Activated T-helper 17 cell treated with anti-CD3 and anti-CD28 coated beads, Interleukin-2, amount 50 U/mL, for 72 hours (primary cell): ENCODE measurements at places on chromosomes 13 and 19.
A peak's percentile ranks its signal among the peaks of the same experiment; 100 is the strongest.

GRCh38 chr19:14683439-14683838, 6.4 kb upstream of the ZNF333 start:
- ATAC-seq: peak; percentile 94

- no peak for ATAC-seq
Observed at GRCh38 chr19:30490760-30491159, 118.6 kb downstream of the ZNF536 start.

- no peak for ATAC-seq
Observed at GRCh38 chr19:55085923-55086715, 10.4 kb downstream of the EPS8L1 start.

DNA sequence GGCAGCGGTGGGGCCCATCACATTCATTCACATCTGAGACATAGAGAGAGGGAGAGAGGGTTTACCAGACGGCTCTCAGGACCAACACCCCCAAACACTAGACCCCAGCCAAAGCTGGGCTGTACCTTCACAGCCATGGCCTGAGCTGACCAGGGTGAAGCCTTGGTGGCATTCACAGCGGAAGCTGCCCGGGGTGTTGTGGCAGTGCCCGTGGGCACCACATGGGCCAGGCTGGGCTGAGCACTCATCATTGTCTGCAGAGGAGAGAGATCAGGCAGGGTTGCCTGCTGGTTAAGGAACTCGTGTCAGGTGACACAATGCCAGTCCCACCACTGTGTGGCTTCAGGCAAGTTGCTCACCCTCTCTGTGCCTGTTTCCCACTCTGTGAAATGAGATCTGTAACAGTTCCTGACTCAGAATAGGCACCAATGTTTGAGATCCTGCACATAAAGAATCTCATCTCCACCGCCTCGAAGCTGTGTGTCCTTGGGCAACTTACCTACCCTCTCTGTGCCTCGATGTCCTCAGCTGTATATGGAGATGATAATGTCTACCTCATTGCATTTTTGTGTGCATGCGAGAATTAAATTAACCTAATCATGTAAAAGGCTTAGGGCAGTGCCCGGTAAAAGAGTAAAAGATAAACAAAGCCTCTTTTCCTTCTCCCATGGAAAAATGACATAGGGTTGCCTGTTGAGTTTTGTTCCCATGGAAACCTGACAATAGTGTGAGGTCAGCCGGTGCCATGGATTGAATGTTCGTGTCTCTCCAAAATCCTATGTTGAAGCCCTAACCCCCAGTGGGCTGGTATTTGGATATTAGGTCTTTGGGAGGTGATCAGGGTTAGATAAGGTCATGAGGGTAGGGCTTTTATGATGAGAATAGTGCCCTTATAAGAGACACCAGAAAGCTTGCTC, 22.9 kb downstream of the CCL25 start:
- ATAC-seq: no peak
